ENCODE measurements at places on chromosomes 5 and 9.

GRCh38 chr5:103394676-103395075, 136.1 kb downstream of the MACIR start:
- no peak for DNase-seq

GRCh38 chr9:130977811-130978221, 31.2 kb upstream of the LAMC3 start:
- no peak for DNase-seq

- DNase-seq: no peak
Observed at GRCh38 chr9:97512966-97513560, 11.6 kb downstream of the TMOD1 start.

DNA sequence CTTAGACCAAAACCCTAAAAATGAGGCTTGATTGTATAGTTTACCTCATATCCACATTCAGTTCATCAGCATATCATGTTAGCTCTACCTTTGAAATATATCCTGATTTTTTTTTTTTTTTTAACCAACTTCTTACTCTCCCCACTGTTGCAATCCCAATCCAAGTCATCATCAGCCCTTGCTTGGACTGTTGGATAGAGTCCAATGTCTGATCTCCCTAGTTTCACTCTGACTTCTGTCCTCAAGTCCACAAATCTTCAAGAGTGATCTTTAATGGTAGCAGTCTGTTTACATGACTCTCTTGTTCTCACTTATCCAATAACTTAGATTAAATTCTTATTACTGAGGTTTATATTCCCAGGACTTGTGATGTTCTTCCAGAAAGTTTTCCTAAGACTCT, 30.8 kb downstream of the NAA35 start:
- no peak for DNase-seq

DNA sequence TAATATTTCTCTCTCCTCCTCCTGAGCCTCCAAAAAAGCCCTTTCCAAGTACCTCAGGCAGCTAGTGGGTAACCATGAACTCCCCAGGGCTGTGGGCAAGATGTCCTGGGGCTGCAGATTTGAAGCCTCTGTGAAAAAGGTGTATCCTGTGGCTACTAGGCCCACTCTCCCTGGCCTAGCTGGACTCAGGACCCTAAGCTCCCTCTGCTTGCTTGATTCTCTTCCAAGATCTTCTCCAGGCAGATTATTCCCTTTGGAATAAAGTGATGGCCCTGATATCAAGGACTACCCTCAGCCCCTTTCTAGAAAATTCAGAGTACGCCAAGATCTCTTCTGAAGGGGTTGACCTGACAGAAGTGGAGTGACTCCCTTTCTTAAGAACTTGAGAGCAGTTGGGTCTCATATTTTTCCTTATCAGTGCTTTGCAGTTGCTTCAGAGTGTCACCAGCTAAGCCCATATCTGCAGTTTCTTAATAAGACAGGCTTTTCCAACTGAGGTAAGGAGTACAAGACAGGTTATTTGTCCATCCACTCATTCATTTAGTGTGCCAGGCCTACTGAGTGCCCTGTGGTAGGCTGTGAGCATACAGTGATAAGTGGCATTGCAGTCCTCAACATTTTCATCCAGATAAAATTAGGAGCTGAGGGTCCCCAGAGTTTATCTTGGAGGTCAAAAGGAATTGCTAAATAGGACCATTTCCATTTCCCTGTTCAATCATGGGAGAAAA, 42.5 kb downstream of the CYSTM1 start:
- DNase-seq: no peak
